ENCODE measurements at places on chromosomes 5 and 9.

DNA sequence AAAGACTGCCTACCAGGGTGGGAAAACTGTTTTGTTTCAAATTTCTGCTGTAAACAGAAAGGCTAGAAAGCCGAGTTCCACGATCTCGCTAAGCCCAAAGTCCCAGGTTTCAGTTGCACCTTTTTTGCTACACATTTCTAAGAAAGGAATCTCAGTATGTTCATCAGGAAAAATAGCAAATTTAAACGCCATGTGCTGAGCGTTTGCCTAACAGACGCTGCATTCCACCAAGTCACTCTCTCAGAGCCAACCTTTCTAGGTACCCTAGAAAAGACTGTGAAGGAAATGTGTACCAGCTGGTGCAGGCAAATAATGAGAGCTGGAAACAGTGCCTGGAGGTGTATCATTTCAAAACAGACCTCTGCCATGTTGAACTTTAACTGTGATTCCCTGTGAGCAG lies 71.8 kb downstream of the FRMD3 start:
- no peak for DNase-seq

DNA sequence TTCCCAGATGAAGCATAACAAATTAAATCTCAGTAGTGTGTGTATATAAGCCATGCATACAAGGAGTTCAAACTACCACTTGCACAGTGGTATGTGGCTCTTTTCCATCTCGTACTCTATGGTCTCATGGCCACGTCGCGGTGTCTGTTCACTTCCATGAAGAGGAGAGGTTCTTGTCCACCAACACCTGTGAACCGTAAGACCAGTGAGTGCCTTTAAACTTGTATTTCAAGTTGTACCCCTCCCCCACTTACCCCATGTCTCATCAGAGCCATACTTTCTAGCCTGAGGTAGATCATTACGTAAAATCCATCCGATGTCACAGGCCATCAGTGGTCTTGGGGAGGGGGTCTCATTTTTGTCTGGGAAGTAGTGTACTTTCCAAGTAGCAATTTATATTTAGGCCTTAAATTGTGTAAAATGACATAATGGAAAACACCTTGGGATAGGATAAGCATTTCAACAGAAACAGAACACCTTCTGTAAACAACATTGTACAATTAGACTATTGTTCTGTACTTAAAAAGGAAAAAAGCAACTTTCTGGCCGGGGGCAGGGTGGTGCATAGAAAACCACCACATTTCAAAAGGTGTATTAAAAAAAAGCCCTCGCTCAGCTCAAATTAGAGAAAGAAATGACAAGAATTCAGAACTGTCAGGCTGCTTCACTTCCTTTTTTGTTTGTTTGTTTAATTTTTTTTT lies 163.0 kb downstream of the SMARCA2 start:
- no peak for DNase-seq

DNA sequence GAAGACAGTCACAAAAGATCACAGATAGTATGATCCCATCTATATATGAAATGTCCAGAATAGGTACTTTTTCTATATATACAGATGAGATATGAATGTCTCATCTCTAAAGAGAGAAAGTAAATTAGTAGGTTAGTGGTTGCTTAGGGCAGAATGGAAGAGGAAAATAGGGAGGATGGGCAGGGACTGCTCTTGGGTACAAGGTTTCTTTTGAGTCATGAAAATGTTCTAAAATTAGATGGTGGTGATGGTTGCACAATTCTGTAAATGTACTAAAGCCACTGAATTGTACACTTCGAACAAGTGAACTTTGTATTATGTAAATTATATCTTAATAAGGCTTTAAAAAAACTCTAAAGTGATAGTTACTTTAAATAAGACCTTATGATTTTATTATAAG lies 59.6 kb upstream of the GRAMD2B start:
- DNase-seq = no peak

- DNase-seq = no peak
Observed at GRCh38 chr9:97419309-97419867, 7.5 kb downstream of the TDRD7 start.

GRCh38 chr9:124068251-124068650 lies 56.7 kb downstream of the LHX2 start:
- DNase-seq = no peak

- DNase-seq = no peak
Observed at GRCh38 chr9:76630916-76631315, 133.3 kb upstream of the PCA3 start.

- no peak for DNase-seq
Observed at GRCh38 chr5:27451377-27451776, 413.0 kb upstream of the CDH9 start.

DNA sequence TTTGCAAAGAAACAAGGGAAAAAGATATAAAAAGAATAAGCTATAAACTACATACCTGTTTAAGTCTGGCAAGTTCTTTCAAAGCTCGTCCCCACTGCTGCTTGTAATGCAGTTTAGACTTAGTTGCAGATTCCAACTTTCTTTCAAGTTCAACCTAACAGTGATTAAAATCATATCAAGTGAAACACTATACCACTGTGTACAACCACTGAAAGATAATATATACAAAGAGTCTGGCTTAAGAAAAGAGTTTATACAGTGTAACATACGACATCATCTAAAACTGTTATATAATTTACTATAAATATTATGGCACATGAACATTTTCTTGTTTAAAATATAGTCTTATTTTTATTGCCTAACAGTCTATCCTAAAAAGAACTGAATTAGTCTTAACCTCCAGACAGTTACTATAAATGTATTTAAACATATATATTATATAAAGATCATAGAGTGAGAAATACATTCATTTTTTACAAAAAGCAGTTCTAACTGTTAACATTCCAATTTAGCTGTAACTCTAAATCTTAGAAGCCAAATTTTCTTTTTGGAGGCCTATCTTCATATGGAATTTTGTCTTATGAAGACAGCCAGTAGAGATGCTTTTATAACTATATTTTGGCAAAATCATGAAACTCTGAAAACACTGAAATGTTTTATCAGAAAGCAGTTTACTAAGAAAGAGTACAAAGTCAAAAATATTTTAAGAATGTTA lies 58.6 kb downstream of the CEP120 start:
- no peak for DNase-seq

GRCh38 chr9:135009794-135010585 lies 77.5 kb upstream of the OLFM1 start:
- no peak for DNase-seq

DNA sequence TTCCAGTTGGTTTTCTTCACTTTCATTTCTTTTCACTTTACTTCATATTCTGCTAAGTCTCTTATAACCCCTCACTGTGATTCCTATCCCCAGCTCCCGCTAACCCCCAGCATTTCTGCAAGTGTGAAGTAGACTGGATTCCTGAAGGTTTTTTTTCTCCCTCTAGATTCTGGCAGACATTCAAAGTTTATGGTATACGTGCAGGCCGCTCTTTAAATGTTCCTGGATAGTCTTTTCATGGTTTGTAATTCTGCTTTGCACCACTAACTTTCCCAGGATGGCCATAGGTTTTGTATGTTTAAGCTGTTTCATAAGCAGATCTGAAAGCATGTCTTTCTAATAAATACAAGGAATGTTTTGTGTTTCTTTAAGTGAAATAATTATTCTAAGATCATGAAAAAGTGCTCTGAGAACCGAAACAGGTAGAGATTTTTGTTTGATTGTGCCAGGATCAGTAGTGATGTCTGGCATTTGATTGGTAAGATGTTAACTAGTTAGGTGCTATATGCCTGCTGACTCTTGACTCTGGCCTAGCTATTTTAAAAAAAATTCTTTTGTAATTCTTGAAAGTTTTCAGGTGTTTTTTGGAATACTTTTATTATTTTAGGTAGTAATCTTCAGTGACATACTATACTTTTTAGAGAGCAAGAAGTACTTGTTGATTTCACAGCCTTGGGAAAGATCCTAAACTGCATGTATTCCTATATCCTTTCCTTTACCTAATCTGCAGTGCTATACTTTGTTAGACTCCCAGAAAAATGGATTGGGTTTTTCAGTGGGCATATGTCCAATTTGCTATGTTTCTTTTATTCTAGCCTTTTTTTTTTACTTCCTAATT lies 29.7 kb downstream of the CNOT6 start:
- no peak for DNase-seq

DNA sequence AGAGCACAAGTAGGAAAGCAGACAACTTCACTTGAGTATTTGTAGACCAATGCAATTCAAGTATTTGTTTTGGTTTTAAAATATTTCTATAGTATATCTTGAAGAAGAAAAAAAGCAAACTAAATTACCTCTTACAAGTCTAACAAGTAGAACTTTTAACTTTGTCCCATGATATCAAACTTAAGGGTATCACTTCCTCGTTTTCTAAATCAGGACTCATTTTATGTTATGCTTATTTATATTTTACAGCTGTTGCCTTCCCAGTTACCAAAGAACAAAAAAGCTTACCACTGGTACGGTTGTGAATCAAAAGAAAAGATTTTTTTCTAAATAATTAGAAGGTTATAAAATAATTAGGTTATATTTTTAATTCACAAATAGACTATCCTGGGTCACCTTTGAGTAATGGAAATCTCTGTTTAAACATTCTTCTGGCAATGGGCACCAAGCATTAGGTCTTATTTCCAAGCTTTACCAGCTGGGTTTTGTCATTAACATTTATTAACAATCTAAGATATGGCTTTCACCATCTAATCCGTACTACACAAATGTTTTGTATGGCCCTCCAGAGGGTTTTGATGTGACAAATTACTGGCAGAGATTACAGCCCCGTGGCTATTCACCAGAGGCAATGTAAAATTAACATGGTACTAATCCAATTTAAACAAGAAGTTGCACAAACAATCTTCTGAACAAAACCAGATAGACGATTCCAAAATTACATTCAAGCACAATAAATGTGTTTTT lies 63.6 kb downstream of the CEP120 start:
- DNase-seq = no peak

DNA sequence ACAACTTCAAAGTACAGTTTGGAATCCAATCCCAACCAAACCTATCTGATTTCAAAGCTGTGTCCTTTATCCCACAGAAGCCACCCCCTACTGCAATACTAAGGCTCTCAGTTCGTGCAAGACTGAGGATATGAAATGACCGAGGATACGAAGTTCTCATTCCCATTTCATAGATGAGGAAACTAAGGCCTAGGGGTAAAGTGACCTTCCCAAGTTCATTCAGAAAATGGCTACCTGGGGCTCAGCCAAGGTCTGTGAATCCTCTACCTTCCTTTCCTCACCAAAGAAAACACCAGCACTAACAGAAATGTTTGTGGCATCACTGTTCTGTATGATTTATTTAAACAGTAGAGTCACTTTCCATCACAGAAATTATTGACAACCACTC lies 5.4 kb downstream of the KIAA1191 start:
- no peak for DNase-seq

All from activated T-helper 1 cell treated with anti-CD3 and anti-CD28 coated beads, Interleukin-2, amount 50 U/mL, for 16 hours (primary cell).